ENCODE measurements at places on chromosomes 11 and 22. TPM values are rescaled to one million over a fixed set of nuclear protein-coding genes. Genes with fewer than 3 reads are reported as not detected.

The SMTN gene
- total RNA-seq = 23.5 TPM

The SAA1 gene
- 3.3 TPM for total RNA-seq

The RAG2 gene
- not detected for total RNA-seq

The FOSL1 gene
- 107 TPM for total RNA-seq

The PRDM11 gene
- 7.9 TPM for total RNA-seq

The C11orf21 gene
- not detected for total RNA-seq

The UBQLN3 gene
- total RNA-seq = not detected

The CADM1 gene
- 24.8 TPM for total RNA-seq

The CDC42BPG gene
- total RNA-seq = 1.7 TPM

The TRIM51 gene
- not detected for total RNA-seq

The TSGA10IP gene
- not detected for total RNA-seq

The ARCN1 gene
- 81.8 TPM for total RNA-seq

The GLYATL1 gene
- total RNA-seq = not detected

The ACR gene
- total RNA-seq = not detected

The MS4A10 gene
- total RNA-seq = not detected

The NDUFS8 gene
- 377 TPM for total RNA-seq

The WBP2NL gene
- total RNA-seq = 0.06 TPM

The OR6T1 gene
- not detected for total RNA-seq

The CHRM4 gene
- total RNA-seq = 0.50 TPM

The PAMR1 gene
- 0.02 TPM for total RNA-seq

The ACRV1 gene
- total RNA-seq = 0.12 TPM
